Stimulated activated CD4-positive, alpha-beta T cell treated with anti-CD3 and anti-CD28 coated beads, TNF-alpha, amount 100 ng/mL, for 48 hours (primary cell): ENCODE measurements at places on chromosomes 12 and 14.

DNA sequence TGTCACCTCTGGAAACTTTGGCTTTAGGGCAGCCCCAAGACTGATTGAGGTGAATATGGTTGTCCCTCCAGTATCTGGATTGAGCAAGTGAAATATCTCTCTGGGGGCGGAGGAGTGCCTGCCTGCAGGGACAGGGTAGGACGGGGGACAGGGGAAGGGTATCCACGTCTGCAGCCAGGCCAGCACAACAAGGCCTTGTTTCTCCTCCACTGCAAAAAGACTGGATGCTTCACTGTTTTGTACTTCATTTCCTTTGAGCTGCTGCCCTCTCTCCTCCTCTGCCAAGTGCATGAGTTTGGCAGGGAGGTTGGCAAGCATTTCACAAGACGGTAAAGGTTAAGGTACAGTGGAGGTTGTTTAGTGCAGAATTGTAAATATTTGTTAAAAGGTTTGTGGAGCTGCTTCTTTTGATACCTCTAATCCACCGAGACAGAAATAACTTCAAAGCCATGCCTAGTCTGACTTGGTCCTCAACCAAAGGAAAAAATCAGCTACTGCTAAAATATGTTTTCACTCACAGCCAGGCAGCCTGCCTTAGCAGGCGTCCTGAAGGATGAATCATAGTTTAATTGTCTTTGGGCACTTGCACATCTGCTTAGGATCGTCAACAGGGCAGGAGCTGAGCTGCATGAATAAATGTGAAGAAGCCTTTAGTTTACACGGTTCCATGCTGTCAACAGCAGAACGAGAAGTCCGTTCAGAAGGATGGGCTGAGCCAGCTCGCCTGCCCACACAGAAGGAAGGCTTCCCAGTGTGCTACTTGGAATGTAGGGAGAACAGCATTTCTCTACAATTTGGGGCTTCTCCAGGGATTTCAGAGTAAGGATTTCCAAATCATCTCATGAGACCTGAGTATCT lies 269.7 kb downstream of the TTC6 start:
- no peak for DNase-seq

- no peak for DNase-seq
Measured at GRCh38 chr12:122503147-122503751, 2.5 kb upstream of the ZCCHC8 start.

DNA sequence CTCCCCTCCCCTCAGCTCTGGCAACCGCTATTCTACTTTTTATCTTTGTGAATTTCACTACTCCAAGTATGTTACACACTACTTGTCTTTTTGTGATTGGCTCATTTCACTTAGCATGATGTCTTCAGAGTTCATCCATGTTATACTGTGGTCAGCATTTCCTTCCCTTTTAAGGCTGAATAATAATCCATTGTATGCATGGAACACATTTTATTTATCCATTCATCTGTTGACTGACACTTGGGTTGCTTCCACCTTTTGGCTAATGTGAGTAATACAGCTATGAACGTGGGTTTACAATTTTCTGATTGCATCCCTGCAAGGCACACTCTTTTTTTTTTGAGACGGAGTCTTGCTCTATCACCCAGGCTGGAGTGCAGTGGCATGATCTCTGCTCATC lies 53.0 kb upstream of the FUT8 start:
- DNase-seq, result no peak

DNA sequence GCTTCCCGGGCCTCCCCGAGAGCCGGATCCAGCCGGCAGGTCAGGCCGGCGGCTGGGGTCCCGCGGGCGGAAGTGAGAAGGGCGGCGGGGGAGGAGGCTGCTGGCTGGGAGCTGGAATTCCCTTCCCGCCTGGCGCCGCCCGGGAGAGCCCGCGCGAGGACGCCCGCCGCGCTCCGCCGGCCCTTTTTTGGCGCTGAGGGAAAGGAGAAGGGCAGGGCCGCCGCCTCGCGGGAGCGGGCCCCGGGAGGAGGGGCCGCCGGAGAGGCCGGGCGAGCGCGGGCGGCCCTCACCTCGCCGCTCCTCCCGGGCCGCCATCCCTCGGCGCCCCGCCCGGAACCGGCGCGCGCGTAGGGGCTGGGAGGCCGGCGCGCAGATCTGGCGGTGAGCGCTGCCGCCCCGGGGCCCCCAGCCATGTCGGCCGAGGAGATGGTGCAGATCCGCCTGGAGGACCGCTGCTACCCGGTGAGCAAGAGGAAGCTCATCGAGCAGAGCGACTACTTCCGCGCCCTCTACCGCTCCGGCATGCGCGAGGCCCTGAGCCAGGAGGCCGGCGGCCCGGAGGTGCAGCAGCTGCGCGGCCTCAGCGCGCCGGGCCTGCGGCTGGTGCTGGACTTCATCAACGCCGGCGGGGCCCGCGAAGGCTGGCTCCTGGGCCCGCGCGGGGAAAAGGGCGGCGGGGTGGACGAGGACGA lies at the start of the genes KLHL42 and MANSC4:
Gene KLHL42 (plus strand): TSS at position 314 of the 692 bp plus-strand sequence. CDS start 98 bp downstream, at position 412.
Gene MANSC4 (minus strand): TSS at position 317 of the 692 bp plus-strand sequence. CDS start 8,960 bp downstream, outside the sequence.
- peak; percentile 29 for DNase-seq

GRCh38 chr14:67573228-67574010 lies 26.6 kb downstream of the PIGH start:
- DNase-seq, result no peak
